Esophagus muscularis mucosa (tissue), 4 donors: ENCODE measurements at places on chromosomes 2 and 18. TPM values are rescaled to one million over a fixed set of nuclear protein-coding genes. Genes with fewer than 3 reads are reported as not detected.

- no peak for DNase-seq
Observed at GRCh38 chr18:45653090-45653489, 37.8 kb downstream of the SLC14A2 start.

GRCh38 chr18:34611904-34612303, 98.2 kb upstream of the DTNA start:
- DNase-seq: no peak

The SLC9A2 gene
- 0.06 TPM for total RNA-seq

DNA sequence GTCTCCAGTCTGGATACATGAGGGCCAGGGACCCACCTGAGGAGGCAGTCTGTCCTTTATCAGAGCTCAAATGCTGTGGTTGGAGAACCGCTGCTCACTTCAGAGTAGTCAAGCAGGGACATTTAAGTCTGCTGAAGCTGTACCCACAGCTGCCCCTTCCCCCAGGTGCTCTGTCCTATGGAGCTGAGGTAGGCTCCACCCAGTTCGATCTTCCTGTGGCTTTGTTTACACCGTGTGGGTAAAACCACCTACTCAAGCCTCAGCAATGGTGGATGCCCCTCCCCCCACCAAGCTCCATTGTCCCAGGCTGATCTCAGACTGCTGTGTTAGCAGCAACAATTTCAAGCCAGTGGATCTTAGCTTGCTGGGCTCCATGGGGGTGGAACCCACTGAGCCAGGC, 731.4 kb upstream of the HS6ST1 start:
- no peak for DNase-seq

DNA sequence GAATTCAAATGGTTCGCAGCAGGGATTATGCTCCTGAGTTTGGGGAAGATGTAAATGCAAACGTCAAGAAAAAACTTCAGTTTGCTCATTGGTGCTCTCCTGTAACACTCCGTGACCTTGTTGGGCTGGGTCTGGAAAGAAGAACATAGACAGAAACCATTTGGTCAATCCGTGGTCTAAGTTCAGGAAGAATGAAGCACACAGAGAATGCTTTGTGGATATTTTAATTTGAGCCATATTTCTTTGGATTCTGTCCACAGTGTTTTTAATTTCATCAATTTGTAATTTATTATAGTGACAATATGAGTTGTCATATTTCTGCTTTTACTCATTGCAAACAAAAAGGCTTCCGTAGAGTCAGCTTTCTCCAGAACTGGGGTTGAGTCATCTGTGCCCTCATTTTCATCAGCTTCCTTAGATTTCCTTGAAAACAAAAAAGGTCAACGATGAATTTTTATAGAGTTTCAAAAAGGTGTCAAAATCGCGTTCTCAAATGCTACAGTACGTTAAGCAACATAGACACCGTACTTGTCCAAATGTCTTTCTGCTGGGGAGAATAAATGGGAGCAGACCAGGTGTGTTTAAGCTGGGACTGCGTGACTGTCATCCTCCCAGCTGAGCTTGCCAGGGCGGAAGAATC, 606.4 kb downstream of the RNF144A start:
- no peak for DNase-seq
